ENCODE measurements at places on chromosomes 16 and 17.

- no peak overlapping the region for H3K4me3 ChIP-seq
- no peak for DNase-seq
- no peaks in the 10 kb centered on the region for H3K27me3 ChIP-seq
Observed at GRCh38 chr16:87324411-87325275, 7.5 kb upstream of the C16orf95 start.

DNA sequence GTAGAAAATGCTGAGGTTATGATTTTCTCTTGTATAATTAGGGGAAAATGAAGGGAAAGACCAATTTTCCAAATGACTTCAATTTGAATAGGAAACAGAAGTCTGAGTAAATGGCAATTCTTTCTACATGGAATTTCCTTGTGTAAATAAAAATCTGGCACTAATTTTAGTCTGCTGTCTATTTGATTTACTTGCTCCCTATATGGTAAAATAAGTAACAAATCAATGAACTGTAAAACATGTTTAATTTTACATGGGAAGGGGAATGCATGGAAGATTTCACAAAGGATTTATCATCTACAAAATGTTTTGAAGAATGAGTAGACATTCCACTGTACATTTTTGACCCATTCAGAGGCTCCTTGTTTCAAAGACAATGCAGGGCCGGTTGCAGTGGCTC, 811.6 kb upstream of the GOT2 start:
- no peaks in the 10 kb centered on the region for H3K36me3 ChIP-seq
- H3K4me1 ChIP-seq, result no peaks in the 10 kb centered on the region
- DNase-seq, result no peak
- H3K27me3 ChIP-seq, result no peaks in the 10 kb centered on the region

- no peak overlapping the region for H3K4me3 ChIP-seq
- H3K27me3 ChIP-seq, result peaks cover 37% of the 10 kb centered on the region
- no peaks in the 10 kb centered on the region for H3K4me1 ChIP-seq
- no peaks in the 10 kb centered on the region for H3K36me3 ChIP-seq
Observed at GRCh38 chr16:88640039-88640495, 1.7 kb downstream of the IL17C start.

DNA sequence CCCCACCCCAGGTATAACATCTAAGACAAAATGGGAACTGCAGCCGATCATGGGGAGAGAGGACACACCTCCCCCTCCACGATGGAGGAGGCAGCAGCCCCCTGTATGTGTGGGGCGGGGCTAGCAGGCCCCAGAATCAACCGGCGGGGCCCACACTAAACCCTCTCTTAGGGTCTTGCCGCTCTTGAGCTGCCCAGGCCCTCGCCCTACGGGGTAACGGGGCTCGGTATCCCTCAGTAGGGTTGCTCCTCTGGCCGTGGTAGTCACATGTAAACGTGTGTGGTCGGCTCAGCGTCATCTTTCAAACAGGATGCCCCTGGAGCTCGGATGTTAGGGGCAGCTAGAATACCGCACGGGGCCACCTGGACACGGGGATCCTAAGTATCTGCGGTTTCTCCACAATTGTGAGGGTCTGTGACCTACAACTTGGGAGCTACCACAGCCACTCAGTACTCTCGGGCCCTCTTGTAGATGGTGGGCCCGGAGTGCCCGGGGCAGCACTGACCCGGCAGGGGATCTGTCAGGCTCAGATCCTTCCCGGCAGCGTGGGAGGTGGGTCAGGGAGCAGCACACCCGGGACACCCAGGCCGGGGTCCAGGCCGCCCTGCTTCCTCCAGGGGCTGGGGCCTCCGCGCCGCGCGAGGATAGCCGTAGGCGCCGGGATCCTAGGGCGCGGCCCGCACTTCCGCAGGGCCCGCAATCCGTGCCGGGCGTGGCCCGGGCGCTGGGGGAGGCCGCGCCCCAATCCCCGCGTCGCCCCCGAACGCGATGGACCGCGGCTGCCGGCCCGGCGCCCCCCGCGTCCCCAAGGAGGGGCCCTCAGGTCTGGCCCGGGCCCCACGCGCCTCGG, 781 bp downstream of the ARHGDIA start:
- no peaks in the 10 kb centered on the region for H3K36me3 ChIP-seq
- peak overlapping the region; percentile 92 for H3K4me3 ChIP-seq
- no peak for DNase-seq
- H3K27me3 ChIP-seq, result no peaks in the 10 kb centered on the region

GRCh38 chr17:19442731-19443130, 31.7 kb downstream of the RNF112 start:
- no peak overlapping the region for H3K4me3 ChIP-seq
- H3K27me3 ChIP-seq, result no peaks in the 10 kb centered on the region
- no peak overlapping the region for H3K27ac ChIP-seq
- no peak for DNase-seq

GRCh38 chr17:19986941-19987861, 9.6 kb upstream of the AKAP10 start:
- no peaks in the 10 kb centered on the region for H3K4me1 ChIP-seq
- no peak overlapping the region for H3K4me3 ChIP-seq
- H3K36me3 ChIP-seq, result no peaks in the 10 kb centered on the region
- H3K27ac ChIP-seq, result no peak overlapping the region

GRCh38 chr17:13558588-13558987, 43.1 kb downstream of the HS3ST3A1 start:
- no peak overlapping the region for H3K27ac ChIP-seq
- H3K27me3 ChIP-seq, result no peaks in the 10 kb centered on the region
- H3K36me3 ChIP-seq, result no peaks in the 10 kb centered on the region
- no peaks in the 10 kb centered on the region for H3K4me1 ChIP-seq

- no peaks in the 10 kb centered on the region for H3K36me3 ChIP-seq
- H3K4me3 ChIP-seq, result no peak overlapping the region
- no peaks in the 10 kb centered on the region for H3K27me3 ChIP-seq
Observed at GRCh38 chr17:59341922-59342321, 10.5 kb downstream of the YPEL2 start.

DNA sequence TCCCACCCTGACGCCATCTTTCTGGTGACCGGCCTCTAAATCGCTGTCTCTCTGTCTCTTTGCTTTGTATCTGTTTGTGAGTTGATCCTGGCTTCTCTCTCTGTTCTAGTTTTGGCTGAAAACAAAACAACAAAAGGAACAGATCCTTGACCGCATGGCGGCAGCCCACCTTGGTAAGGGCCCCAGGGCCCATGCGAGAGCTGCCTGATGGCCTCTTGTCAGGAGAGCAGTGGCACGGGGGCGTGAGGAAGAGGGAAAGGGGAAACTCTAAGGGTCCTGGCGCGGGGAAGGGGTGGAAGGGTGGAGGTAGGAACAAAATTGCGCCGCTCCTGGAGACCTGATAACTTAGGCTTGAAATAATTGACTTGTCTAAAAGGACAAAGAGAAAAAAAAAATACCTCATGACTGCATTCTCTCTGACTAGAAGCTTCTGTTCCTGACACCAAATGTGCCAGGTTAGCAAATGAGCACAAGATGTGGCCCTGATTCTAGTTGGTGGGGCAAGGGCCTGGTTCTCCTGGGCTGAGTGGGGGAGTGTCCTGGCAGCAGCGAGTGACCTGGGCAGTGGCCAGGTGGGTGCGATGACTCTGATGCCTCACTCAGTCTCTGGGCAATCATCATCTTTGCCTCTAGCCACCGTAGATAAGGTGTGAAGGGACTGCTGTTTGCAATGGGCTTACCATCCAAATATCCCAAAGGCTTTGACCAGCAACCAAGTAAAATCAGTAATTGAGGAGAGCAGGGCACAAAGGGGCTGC, 66.0 kb downstream of the YPEL2 start:
- peak overlapping the region; percentile 16 for H3K27ac ChIP-seq
- peaks cover 42% of the 10 kb centered on the region for H3K36me3 ChIP-seq
- H3K4me1 ChIP-seq, result peaks cover 5% of the 10 kb centered on the region
- no peaks in the 10 kb centered on the region for H3K27me3 ChIP-seq

DNA sequence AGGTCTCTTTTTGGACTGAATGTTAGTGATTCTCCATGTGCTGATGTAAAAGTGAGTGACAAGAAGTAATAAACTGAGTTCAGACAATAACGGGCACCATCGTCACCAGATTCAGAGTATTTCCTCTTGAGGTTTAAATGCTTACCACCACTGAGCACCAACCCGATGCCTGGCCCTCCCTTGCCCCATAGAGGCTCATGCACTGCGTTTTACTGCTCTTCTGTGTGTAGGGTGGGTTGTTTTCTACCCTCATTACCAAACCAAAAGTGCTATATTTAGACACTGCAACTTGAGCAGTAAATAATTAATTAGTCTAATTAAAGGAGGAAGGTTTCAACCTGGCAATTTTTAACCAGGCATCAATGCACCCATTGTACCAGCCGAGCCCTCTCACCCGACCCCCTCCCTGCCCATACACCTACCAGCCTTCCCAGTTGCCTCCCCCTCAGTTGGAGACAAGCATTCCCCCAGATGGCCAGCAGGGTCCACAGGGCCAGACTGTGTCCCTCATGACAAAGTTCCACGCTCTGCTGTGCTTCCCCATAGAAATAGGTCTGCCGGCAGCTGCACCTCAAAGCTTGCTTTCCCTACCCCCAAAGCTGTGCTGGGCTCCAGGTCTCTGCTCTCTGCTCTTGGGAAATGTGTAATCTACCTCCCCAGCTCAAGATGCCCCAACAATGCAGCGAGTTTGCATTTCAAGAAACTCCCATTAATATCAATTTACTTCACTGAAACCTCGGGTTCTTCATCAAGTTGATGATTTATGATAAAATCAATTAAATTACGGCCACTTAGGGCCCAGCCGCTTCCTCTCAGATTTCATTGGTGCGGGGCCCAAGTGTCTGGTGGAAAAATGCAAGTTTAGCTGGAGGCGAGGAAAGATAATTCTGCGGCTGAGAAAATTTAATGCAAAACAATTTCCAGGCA, 16.0 kb downstream of the HOXB4 start:
- peaks cover under 1% of the 10 kb centered on the region for H3K4me1 ChIP-seq
- H3K27ac ChIP-seq, result no peak overlapping the region
- peaks cover 9% of the 10 kb centered on the region for H3K27me3 ChIP-seq
- H3K4me3 ChIP-seq, result no peak overlapping the region
- no peaks in the 10 kb centered on the region for H3K36me3 ChIP-seq

DNA sequence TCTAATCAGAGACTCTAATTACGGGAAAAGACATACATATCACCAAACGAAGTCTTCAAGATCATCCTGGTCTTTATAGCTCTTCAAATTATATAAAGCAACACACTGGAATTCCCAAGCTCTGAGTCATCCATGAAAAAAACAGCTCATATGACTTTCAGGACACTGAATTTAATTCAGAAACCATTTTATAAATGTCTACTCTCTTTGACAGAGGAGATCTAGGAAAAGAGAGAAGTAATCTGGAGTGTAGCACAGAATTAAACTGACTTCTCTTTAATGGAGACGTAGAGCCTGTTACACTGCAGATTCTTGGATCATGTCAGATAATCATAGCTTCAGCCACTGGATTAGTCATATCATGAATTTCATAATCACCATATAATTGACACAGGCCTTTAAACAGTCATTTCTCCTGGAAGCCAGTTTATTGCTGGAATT, 86.8 kb upstream of the WSB1 start:
- H3K4me3 ChIP-seq, result no peak overlapping the region
- DNase-seq, result no peak
- no peaks in the 10 kb centered on the region for H3K4me1 ChIP-seq
- H3K27me3 ChIP-seq, result no peaks in the 10 kb centered on the region
- no peak overlapping the region for H3K27ac ChIP-seq

DNA sequence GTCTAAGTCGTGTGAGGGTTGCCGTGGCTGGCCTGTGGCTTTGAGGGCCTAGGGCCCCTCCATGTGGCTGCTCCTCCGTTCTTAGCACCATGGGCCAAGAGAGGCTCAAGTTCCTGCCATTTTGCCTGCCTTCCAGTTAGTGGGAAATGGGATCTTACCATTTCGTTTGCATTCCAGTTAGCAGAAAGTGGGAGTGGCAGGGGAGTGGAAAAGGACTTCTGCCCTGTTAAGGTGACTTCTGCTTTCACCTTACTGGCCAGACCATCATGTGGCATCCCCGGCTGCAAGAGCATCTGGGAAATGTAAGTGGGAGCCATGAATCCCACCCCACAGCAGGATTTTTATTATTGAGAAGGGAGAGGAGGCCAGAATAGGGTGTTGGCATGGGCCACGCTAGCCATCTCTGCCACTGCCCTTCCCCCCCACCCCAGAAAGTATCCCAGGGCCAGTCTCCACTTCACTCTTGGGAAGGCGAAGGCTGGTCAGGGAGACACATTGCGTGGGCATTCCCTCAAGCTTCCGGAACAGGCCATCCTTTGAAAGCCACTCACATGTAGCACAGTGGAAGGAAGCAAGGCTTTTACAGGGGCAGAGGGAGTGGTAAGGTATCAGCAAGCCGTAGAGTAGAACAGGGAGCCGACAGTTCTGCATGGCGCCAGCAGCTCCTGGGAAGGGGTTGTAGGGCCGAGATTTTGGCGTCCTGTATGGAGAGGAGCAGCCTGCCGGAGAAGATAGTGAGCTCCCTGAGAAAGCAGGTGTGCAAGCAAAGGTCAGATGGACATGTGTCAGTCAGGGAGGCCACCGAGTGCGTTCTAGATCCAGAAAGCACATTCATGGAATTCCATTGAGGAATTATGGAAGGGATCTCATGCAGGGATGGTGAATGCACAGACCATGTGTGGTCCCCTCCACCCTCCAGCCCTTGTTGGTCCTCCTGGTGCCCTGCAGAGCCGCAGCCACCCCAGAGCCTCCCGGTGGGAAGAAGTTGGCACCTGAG, 33.4 kb downstream of the CMIP start:
- no peak overlapping the region for H3K4me3 ChIP-seq
- H3K27me3 ChIP-seq, result no peaks in the 10 kb centered on the region
- H3K27ac ChIP-seq, result peak overlapping the region; percentile 41
- H3K4me1 ChIP-seq, result no peaks in the 10 kb centered on the region
- H3K36me3 ChIP-seq, result no peaks in the 10 kb centered on the region

- H3K36me3 ChIP-seq, result no peaks in the 10 kb centered on the region
- no peaks in the 10 kb centered on the region for H3K27me3 ChIP-seq
- no peak overlapping the region for H3K4me3 ChIP-seq
- peak overlapping the region; percentile 96 for H3K27ac ChIP-seq
- H3K4me1 ChIP-seq, result peaks cover 69% of the 10 kb centered on the region
Observed at GRCh38 chr17:50430821-50431618, 5.0 kb downstream of the ACSF2 start.

DNA sequence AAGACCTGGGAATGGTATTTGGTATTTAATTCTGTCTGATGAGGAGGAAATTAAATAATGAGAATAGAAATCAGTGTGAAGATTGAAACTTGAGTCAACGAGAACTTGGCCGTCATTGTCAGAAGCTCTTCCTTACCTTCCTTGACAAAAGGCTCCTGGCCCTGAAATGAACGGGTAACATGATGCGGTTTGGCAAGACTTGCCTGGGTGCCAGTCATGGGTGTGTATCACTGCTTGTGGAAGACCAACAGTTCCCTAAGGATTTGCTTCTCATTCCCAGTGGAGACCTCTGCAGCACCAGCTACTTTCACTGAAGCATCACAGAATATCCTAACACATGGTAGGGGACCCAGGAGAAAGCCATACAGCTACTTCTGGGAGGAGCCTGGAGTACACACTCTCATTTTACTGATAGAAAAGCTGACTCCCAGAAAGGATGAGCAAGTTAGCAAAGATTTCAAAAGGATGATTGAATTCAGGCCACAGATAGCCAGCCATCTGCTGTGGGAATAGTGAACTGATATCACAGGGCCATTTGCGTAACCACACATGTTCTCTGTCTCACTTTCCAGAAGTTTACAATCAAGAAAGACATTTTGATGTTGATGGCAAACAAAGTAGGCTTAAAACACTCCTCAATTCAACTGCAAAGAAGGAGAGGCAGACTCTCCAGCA, 258.1 kb upstream of the SALL1 start:
- no peak overlapping the region for H3K27ac ChIP-seq
- DNase-seq, result no peak

GRCh38 chr17:3213001-3213400, 5.5 kb downstream of the OR1A1 start:
- no peaks in the 10 kb centered on the region for H3K27me3 ChIP-seq
- H3K4me3 ChIP-seq, result no peak overlapping the region
- DNase-seq, result no peak
- no peaks in the 10 kb centered on the region for H3K36me3 ChIP-seq
- no peaks in the 10 kb centered on the region for H3K4me1 ChIP-seq
- no peak overlapping the region for H3K27ac ChIP-seq

Measured in gastrocnemius medialis (tissue), 4 donors.